HepG2 (cell line): ENCODE measurements at places on chromosomes 2 and 18.

DNA sequence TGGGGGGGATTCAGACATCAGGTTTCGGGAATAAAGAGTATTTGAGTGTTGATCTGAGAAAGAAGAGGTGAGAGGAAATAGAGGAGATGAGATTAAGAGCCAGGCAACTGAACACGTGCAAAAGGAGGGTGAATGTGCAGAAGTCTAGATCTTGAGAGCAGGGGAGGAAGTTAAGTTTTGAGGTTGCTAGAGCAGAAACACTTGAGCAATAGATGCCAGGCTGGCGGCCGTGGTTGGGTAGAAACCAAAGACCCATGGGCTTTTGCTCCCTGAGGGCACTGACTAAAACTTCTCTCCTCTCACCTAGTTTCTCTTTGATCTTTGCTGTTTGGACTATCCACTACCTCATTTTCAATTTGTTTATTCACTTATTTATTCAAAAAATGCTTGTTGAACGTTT lies 116.0 kb downstream of the CDC42EP3 start:
- no peak for DNase-seq

- DNase-seq, result no peak
Observed at GRCh38 chr2:111665551-111666116, 218.4 kb downstream of the ANAPC1 start.

DNA sequence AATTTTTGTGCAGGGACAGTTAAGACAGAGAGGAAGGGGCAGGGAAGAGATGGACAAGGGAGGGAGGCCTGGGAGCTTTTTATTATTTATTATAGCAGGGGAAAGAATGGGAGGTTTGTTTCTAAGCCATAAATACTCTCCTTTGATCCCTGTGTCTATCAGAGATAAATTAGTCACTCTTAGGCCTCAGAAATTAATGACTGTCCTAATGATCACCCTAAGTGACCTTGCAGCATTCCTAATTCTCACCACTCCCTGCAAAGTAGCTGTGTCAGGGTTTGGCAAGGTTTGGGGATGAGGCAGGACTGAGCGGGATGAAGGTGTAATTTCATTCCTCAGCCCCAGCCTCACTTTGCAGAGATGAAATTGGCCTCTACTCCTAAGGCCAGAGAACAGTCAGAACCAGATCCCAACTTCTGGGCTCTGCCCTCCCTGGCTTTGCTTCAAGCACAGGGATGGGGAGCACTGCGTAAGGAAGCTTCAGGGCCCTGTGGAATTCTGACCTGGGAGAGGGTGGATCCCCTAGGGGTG lies 95.0 kb downstream of the TMEM17 start:
- no peak for DNase-seq

- DNase-seq, result no peak
Observed at GRCh38 chr18:64116571-64117175, 32.2 kb downstream of the LINC00305 start.

GRCh38 chr18:24200494-24201290 lies 61.8 kb downstream of the CABYR start:
- DNase-seq, result no peak

- DNase-seq, result peak; percentile 29
Observed at GRCh38 chr2:159600752-159601151, 15.6 kb downstream of the BAZ2B start.

DNA sequence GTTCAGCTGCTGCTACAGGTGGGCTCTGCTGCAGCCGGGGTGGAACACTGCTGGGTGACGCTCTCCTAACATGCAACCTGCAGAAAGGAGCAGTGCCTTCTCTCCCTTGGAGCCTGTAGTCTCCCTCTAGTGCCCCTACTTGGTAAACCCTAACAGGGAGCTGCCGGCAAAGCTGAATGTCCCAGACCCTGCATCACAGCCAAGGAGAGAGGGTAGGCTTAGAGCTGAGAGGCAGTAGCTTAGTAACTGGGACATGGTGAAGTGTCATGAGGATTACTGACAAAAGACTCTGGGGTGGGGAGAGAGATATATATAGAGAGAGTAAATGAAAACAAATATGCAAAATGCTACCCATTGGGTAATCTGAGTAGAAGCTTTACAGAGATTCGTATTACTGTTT lies 9.9 kb downstream of the NCAPH start:
- peak; percentile 30 for DNase-seq

DNA sequence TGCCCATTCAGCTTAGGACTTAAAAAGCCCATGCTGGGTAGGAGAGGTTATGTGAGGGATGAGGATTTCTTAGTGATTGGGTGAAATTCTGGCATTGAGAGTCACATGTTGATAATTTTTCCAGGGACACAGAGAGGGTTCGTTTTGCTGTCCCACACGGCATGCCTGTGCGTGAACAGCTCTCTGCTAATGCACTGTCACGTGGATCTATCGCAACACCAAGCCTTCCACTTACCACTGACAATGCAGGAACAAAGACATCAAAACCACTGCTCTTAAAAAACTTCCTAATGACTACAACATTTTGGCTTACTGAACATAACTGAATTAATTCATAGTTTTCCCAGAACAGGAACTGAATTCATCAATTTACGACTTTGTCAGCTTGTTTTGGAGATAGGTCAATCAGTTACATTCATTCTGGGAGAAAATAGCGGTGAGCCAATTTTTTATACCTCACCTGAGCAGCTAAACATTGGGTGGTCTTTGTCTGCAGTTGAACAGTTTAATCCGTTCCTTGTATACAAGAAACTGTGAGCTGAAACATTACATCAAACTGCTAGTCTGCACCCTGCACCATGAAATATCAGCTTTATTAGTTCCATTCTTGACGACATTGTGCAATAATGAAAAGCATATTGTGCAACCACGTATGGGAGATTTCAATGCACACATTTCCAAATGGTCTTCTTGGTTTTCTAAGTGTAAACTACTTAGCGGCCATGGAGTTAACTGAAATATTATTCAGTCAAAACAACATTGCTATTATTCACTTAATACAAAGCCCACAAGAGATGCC lies 127.1 kb downstream of the LPIN1 start:
- DNase-seq, result no peak

- no peak for DNase-seq
Observed at GRCh38 chr2:11998626-11999378, 252.4 kb downstream of the LPIN1 start.

DNA sequence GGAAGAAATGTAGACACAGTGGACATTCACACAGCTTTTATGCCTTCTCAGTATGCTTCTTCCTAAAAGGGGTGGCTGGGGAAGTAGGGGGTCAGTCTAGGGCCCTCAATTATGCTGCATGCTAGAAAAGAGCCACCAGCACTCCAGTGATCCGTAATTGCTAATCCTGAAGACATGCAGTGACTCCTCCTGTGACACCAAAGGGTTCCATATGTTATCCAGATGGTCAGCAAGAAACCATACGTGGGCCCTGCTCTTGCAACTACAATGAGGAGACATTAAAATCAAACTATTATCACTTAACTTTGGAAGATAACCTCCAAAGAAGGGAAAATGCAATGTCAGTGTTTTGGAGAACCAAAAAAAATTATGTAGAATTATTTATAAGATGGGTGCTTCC lies 143.4 kb upstream of the LYPD1 start:
- DNase-seq, result no peak

GRCh38 chr18:63879709-63880108 lies 7.8 kb upstream of the SERPINB2 start:
- DNase-seq, result no peak

DNA sequence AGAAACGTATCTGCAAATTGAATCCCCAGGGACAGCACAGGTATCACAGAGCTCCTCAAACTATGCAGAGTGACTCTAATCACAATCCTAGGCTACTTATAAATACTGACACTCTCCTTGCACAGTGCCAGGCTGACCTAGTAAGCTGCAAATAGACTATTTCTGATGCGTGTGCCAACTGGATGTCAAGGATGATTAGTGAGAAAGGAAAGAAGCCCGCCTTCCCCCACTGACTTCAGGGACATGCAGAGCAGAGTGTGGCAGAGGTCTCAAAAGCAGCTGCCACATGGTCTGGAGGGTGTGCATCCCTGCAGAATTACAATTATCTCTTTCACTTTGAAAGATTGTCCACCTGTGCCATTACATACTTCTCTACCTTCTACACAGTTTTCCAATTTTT lies 235.6 kb downstream of the CPS1 start:
- no peak for DNase-seq

DNA sequence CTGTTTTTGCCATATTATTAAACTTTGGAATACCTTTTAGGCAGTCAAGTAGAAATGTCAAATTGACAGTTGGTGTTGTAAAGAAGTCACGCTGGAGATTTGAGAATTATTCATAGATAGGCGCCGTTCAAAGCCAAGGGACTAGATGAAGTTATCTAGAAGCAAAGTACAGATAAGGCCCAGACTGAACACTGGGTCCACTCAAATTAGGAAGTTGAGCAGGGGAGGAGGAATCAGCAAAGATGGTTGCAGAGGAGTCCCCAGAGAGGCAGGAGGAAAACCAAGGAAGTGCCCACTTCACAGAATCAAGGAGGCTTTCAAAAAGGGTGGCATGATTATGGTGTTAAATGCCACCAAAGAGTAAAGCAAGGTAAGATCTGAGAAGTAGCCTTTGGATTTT lies 9.6 kb upstream of the ALS2 start:
- no peak for DNase-seq

DNA sequence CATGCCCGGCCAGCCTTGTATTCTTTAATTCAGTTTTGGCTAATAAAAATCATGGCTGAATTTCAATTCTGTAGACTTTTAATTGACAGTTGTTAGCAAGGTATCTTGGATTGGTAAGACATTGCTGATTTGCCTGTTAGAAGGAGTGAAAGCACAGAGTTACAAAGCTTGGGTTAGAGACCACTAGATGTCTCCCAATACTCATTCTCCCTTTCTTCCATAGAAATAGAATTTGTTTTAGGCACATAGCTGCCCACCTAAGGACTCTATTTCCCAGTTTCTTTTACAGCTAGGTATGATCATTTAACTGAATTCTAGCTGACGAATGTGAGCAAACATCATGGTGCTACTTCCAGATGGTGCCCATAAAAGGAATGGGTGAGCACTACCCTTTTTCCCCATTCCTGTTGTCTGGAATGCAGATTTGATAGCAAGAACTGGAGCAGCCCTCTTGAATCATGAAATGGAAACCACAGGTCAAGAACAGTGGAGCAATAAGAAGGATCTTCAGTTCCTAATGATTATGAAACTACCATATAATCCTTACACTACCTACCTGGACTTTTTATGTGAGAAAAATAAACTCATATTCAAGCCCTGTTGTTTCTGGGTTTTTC lies 17.5 kb downstream of the PECR start:
- DNase-seq, result no peak

DNA sequence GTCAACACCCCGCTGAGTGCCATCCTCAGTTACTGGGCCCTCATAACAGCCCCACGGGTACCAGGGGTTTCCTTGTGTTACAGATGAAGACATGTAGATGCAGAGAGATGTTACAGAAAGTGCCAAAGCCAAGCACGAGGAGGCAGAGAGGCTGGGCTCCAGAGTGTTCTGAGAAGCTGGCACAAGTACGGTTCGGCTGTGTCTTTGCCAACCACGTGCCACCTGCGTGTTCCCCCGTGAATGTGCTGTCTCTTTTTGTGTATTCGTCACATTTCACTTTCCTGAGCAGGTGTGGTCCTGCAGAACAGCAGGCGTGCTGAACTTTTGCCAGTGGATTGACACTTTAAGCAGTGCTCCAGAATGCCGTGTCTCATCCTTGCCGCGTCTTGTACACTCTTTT lies 124.6 kb downstream of the NCK2 start:
- no peak for DNase-seq

GRCh38 chr18:65752625-65753325 lies 2.0 kb downstream of the CDH7 start:
- DNase-seq, result no peak

- no peak for DNase-seq
Observed at GRCh38 chr2:88885275-88885674, 193.8 kb downstream of the RPIA start.

GRCh38 chr2:9085353-9085752 lies 81.9 kb upstream of the MBOAT2 start:
- no peak for DNase-seq

DNA sequence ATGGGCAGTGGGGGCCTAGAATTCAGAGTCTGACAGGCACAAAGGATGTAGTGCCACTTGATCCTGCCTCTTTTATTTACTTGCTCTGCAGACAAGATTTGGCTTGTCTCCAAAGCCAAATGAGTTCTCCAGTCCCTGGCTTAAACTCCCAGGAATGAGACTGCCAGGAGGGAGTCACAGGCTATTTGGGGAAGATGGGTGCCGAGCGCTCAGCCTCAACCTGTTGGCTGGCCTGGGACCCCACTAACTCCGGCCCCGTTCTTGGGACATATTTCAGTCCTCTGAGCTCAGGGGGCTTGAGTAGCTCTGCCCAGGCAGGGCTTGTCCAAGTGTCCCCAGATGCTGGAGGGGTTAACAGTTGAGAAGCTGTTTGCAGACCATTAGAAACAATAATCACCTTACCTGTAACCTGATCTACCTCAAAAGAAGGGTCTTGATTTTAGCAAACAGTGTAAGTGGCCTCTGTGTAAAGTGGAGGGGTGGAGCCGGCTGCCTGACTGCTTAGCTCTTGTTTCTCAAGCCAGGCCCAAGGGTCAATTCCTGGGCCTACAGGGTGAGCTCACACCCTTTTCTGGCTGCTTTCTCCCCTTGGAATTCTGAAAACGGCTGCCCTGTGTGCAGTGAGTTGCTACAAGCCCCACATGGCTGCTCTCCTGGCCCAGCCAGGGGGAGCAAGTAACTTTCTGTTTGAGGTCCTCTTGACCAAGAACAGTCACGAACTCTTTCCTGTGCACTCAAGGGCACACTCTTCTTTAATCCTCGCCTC lies 27.1 kb upstream of the FZD5 start:
- DNase-seq, result peak; percentile 87

- no peak for DNase-seq
Observed at GRCh38 chr18:13455960-13456481, 237.5 kb downstream of the LDLRAD4 start.

- peak; percentile 87 for DNase-seq
Observed at GRCh38 chr2:85602476-85603234, at the start of gene TMEM150A. Gene TMEM150A (minus strand): TSS chr2:85602698. CDS start chr2:85601948, 750 bp downstream.

DNA sequence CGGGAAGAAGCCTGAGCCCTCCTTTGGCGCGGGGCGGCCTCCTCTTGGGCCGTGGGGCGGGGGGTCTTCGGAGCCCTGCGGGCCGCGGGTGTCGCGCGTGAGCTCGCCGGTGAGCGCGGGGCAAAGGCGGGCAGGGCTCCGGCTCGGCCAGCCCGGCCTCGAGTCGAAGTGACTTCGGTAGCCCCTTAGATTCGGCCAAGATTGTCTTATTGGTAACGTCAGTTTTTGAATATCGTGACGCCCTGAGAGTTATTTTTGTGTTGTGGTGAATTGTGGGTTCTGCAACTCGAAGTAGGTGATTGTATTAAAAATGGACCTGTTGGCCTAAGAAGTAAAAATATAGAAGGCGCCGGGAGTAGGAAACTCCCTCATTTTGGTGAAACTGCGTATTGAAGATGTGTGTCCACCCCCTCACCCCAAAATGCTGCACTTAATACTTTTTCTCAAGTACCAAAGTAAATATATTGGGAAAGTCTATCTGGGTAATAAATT lies 669 bp downstream of the MARCHF7 start:
- peak; percentile 9 for DNase-seq
